Glutamatergic neuron (in vitro differentiated cells): ENCODE measurements at places on chromosomes 6 and 20. TPM values are rescaled to one million over a fixed set of nuclear protein-coding genes. Genes with fewer than 3 reads are reported as not detected.
A peak's percentile ranks its signal among the peaks of the same experiment; 100 is the strongest.

DNA sequence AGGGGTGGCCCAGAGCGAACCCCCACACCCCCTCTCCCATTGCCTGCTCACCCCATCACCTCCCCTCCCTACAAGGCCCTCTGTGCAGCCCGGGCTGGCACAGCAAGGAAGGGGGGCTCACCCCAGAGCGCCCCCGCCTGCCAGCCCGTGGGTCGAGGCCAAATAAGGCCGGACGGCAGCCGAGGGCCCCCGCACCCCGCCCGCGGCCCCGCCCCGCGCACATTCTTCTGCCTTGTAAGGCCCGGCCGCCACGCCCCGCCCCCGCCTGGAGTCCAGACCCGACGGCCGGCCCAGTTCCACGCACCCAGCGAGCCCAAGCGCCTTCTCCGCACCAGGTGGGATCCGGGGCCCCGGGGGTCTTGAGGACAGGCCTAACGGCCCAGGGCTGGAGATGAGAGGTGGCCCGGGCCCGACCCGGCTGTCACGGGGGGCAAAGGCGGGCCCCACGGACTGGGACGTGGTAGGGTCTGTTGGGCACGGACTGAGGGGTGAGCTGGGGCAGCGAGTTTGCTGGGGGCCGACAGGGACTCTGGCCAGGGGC lies at the start of gene MYL9:
TSS of gene MYL9 (plus strand) at position 293 of the 541 bp plus-strand sequence. CDS start 3,366 bp downstream, outside the sequence.
- DNase-seq, result peak; percentile 43

DNA sequence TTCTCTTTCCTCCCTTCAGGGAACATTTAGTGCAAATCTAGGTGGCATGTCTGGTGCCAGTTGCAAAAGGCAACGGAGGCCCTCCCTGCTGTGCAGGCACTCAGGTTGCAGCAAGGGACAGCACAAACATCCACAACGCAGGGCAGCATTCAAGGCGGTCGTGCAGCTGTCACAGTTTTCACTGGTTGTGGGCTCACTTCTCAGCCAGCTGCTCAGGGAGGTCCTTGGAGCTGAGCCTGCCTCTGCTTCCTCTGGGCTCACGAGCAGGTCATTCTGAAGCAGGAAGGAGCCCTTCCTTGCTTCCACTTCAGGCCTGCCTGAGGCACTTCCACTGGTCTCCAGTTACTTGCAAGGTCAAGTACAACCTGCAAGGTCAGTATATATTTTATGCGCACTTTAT lies 3.8 kb upstream of the NPEPL1 start:
- DNase-seq, result no peak

DNA sequence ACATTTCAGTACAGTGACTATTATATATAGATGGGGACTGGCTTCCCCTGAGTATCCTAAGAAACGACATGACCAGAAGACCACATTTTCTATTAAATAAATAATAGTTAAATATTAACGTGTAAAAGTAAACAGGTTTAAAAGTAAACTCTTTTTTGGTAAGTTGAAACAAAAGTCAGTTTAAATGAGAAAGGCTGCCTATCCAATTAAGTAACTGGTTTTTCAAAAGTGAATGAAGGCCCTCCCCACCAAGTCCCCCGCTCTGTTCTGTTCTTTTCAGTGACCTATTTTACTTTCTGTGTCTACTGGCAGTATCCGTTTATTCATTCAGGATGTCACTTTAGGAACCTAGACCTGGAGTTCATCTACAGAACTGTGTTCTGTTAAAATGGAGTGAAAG lies 32.0 kb downstream of the QKI start:
- no peak for DNase-seq

GRCh38 chr6:167581637-167582036 lies 245.1 kb upstream of the AFDN start:
- DNase-seq, result no peak

DNA sequence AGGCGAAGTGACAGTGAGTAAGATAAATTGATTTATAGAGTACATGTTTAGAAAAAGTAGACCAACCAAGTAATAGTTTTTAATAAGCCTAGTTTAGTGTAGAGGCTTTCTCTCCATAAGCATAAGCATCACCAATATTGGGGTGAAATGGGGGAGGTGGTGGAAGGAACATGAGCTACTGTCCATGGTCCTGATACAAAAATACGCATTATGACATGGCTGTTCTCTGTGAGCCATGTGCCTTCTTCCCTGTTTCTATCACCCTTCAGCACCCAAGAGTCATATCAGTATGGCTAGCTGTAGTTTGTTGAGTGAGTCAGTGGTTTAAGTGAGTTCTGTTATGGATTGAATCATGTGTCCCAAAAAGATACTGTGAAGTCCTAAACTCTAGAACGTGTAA lies 150.8 kb downstream of the EDN1 start:
- no peak for DNase-seq

GRCh38 chr6:33173535-33174180 lies 18.6 kb downstream of the COL11A2 start:
- no peak for DNase-seq

DNA sequence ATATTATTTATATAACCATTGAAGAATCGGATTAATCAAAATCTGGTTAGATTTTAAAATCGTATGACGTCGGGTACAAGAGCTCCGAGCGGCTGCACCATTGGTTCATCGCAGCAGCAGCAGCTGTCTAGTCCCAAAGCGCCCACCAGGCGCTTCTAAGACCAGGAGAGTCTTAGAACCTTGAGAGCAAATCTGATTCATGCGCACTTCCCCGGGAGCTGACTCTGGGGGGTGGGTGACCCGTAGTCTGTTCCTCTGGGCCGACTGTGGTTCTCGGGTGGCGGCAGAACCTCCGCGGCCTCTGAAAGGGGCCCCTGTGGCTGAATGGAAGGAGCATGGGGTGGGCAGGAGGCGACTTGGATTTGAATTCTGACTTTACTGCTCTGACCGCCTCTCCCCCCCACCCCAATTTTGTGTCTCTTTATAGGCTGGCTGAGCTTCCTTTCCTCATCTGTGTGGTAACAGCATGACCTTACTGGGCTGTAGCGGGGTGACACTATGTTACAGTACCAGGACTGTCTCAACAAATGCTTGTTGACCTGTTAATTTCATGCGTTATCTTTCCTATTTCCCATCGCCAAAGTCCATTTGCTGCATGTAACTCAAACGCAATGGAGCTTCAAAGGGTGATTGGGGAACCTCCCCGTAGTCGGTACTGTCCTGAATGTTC lies 119.7 kb downstream of the RTN4IP1 start:
- peak; percentile 40 for DNase-seq

- peak; percentile 42 for DNase-seq
Observed at GRCh38 chr6:36118550-36119107, 11.7 kb upstream of the MAPK13 start.

- no peak for DNase-seq
Observed at GRCh38 chr20:52760791-52761190, 211.4 kb upstream of the TSHZ2 start.

- DNase-seq, result no peak
Observed at GRCh38 chr6:81766482-81767069, 14.1 kb upstream of the TENT5A start.

GRCh38 chr6:143761074-143761473 lies 82.1 kb upstream of the LTV1 start:
- no peak for DNase-seq

- no peak for DNase-seq
Observed at GRCh38 chr6:79372757-79373156, 138.3 kb upstream of the HMGN3 start.

DNA sequence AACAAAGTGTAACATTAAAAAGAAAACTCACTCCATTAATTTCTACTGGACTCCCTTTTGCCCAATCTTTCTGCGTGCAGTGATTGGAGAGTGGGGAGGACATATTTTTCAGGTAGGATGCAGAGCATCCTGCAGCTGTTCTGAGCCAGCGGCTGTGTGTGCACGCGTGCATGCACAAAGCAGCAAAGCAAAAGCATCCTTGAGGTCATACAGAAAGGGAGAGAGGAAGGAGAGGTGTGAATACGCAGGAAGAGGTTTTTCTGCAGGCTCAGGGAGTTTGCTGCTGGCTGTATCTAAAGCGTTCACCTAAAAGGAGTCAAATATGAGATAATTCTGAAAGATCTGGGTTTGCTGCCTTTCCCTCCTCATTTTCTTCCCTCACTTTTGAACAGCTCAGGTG lies 108.4 kb downstream of the HUS1B start:
- no peak for DNase-seq

GRCh38 chr6:25866011-25866410 lies 8.0 kb downstream of the SLC17A3 start:
- DNase-seq, result no peak

DNA sequence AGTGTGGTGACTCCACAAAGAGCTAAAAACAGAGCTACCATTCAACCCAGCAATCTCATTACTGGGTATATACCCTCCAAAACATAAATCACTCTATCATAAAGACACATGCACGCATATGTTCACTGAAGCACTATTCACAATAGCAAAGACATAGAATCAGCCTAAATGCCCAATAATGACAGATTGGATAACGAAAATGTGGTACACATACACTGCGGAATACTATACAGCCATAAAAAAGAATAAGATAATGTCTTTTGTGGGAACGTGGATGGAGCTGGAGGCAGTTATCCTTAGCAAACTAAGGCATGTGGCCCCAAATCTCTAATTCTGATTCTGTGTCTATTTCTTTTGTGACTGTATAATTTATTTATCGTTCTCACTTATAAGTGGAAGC lies 124.5 kb upstream of the PRND start:
- DNase-seq, result no peak

DNA sequence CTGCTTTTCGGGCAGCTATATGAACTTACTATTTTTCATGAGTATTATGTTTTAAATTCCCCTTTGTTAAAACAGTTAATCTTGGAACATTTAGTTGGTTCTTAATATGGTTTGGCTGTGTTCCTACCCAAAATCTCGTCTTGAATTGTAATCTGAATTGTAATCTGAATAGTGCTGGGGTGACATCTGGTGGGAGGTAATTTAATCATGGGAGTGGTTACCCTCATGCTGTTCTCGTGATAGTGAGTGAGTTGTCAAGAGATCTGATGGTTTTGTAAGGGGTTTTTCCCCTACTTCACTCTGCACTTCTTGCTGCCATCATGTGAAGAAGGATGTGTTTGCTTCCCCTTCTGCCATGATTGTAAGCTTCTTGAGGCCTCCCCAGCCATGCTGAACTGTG lies 305.4 kb upstream of the MAP3K7 start:
- no peak for DNase-seq

DNA sequence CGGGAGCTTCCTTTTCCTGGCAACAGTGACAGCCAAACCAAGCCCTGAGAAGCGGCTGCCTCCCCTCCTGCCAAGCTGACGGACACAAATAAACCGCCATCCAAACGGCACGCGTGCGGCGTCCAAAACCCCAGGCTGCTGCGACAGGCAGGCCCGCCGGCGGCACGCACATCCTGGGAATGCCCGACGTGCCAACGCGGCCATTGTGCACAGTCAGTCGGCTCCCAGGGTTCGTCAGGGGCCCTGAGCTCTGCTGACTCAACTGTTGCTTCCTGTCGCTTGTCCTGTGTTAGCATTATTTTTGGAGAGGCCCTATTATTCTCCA lies 6.8 kb downstream of the JAG1 start:
- DNase-seq, result no peak

- peak; percentile 38 for DNase-seq
Observed at GRCh38 chr6:84766799-84767525, 2.6 kb upstream of the TBX18 start.

The HLA-DRA gene
- total RNA-seq, result not detected

The MYB gene
- total RNA-seq, result 0.56 TPM

The CASP8AP2 gene
- total RNA-seq, result 20.3 TPM

The TFAP2D gene
- total RNA-seq, result not detected

The ULBP3 gene
- 7.5 TPM for total RNA-seq

The RAET1L gene
- total RNA-seq, result not detected

The EPHA7 gene
- total RNA-seq, result 3.6 TPM

The IP6K3 gene
- total RNA-seq, result 2.7 TPM

The TBXT gene
- total RNA-seq, result not detected

The FITM2 gene
- 6.5 TPM for total RNA-seq

The ATXN1 gene
- total RNA-seq, result 15.5 TPM

The SPAG4 gene
- 5.0 TPM for total RNA-seq

The SLC22A2 gene
- total RNA-seq, result not detected
